NCI-H524 treated with DMSO at 0.1 percent for 48 hours (cell line): ENCODE measurements at places on chromosomes 3 and 15.

- DNase-seq: no peak
Measured at GRCh38 chr3:172516318-172517214, 6.7 kb downstream of the TNFSF10 start.

DNA sequence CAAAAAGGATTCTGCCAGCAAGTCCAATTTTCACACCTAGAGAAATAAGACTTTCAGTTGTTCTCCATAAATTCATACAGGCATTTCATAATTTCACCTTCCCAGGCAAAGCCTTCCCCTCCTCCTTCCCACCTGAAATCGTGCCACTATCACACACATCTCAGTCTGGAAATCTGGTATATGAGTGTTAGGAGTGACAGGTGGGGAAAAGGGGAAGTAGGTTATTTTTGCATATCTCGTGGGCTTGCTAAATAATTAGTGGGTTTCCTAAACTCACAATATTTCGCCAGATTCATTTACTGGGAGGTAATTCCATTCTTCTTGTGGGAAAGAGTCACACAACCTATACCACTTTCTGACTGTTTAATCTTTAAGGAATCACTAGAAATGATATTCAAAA, 7.4 kb downstream of the ALDH1A2 start:
- DNase-seq: no peak

GRCh38 chr15:56812961-56813360, 79.7 kb upstream of the ZNF280D start:
- no peak for DNase-seq

DNA sequence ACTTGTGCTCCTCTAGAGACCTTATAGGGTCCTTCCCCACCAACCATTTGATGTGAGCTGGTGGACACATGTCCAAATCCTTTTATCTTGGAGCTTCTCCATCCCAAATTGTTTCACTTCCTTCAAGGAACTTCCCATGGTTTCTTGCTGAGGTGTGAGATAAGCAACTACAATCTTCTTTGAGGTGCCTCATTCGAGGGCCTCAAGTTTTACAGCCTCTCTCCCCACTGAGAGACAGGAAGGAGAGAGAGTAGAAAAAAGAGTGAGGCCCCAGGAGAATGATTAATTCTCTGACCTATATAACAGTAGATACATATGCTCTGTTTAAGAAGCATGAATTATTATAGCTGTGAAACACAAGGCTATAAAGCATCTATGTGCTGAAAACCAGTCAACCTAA, 70.5 kb downstream of the SUMF1 start:
- DNase-seq: no peak

DNA sequence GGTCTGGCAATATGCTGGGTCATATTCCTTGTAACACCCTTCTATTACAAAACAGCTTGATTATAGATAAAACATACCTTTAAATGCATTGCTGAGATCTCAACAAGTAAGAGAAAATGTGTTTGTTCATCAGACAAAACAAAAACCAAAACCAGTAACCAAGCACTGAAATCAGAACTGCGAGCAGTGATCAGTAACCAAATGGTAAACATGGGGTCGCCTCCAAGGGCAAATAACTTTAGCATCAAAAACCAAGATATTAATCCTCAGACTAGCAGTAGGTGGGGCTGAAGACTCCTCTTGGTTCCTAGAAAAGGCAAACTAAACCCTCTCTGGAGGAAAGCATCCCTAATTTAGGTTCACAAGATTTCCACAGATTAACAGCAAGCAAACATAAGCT, 6.6 kb upstream of the HESX1 start:
- DNase-seq: no peak

- no peak for DNase-seq
Measured at GRCh38 chr3:140447136-140447535, 230.7 kb upstream of the TRIM42 start.
